ENCODE measurements at places on chromosomes 7 and 10. TPM values are rescaled to one million over a fixed set of nuclear protein-coding genes. Genes with fewer than 3 reads are reported as not detected.

SIRT1 gene
- total RNA-seq: 12.0 TPM

TRIM50 gene
- total RNA-seq: not detected

BTBD16 gene
- total RNA-seq: not detected

VSTM4 gene
- total RNA-seq: not detected

SLC39A12 gene
- 0.67 TPM for total RNA-seq

TAS2R3 gene
- 0.24 TPM for total RNA-seq

HACD1 gene
- total RNA-seq: 0.38 TPM

FLNC gene
- 0.21 TPM for total RNA-seq

PLXDC2 gene
- 0.31 TPM for total RNA-seq

RET gene
- total RNA-seq: not detected

NKX2-3 gene
- not detected for total RNA-seq

SPACDR gene
- total RNA-seq: 1.5 TPM

TMEM236 gene
- not detected for total RNA-seq

IGFBP1 gene
- total RNA-seq: 0.29 TPM

GIMAP8 gene
- total RNA-seq: 6.2 TPM

IL6 gene
- total RNA-seq: not detected

TUBGCP2 gene
- total RNA-seq: 47.1 TPM

MSMB gene
- not detected for total RNA-seq

C10orf62 gene
- total RNA-seq: not detected

INMT gene
- total RNA-seq: not detected

LRRC18 gene
- total RNA-seq: not detected

AGMO gene
- total RNA-seq: not detected

MGAM2 gene
- 0.03 TPM for total RNA-seq

NAT16 gene
- total RNA-seq: not detected
